Non-pigmented ciliary epithelial cell (primary cell): ENCODE measurements at places on chromosomes 6 and 20.
A peak's percentile ranks its signal among the peaks of the same experiment; 100 is the strongest.

DNA sequence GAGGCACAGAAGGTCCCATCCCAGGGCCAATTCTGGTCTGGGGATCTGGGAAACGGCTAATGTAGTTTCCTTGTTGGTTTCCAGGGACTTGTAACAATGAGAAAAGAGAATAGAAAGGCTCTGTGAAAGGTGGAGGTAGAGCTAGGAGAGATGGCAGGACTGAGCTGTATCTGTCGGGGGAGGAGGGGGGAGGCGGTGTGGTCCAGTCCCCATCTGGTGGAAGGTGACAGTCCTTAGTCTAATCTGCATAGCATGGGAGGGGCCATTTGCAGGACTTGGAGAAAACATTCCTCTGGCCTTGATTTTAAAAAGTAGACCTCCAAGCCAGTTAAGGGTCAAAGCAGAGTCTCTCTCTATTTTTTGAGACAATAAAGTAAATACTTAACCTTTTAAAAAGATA, 137.1 kb downstream of the DNAH8 start:
- DNase-seq: no peak

- DNase-seq: no peak
Measured at GRCh38 chr6:134272374-134272773, 45.5 kb downstream of the SGK1 start.

DNA sequence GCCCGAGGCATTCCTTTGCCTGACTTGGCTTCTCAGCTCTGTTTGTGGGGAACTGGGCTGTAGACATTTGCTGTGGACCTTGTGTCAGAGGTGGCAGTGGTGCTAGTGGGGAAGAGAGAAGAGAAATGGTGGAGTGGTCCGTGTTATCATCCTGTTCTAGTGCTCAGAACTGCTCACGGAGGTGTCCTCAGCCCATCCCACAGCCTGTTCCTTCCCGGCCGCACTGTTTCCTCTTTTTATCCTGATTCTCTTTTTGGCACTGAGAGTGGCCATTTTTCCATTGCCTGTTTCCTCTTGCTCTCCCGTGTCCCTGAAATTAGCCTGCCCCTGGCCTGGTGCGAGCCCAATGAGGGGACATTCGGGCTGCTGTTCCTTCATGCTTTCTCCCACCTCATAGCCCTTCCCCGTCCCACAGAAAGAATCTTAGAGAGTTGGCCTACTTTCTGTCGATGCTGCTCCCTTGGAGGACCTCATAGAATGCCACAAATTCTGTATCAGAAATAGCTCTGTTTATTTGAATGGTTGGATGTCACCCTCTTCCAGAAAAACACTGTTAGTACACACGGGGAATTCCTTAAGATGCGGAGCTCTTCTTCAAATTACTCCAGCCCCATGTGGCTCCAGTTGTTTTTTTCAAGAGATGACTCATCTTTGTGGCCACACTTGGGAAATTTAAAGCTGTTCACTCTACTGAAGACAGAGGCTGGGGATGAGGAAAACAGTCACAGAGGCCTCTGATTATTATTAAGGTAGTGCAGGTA, 26.1 kb downstream of the FARS2 start:
- DNase-seq: peak; percentile 36

- DNase-seq: no peak
Measured at GRCh38 chr6:36349240-36349639, 12.6 kb upstream of the BNIP5 start.

GRCh38 chr6:14922706-14923460, 323.0 kb upstream of the JARID2 start:
- no peak for DNase-seq

- DNase-seq: no peak
Measured at GRCh38 chr6:122953766-122954165, 42.3 kb upstream of the CLVS2 start.

GRCh38 chr6:17486680-17487079, 93.3 kb downstream of the CAP2 start:
- DNase-seq: no peak

DNA sequence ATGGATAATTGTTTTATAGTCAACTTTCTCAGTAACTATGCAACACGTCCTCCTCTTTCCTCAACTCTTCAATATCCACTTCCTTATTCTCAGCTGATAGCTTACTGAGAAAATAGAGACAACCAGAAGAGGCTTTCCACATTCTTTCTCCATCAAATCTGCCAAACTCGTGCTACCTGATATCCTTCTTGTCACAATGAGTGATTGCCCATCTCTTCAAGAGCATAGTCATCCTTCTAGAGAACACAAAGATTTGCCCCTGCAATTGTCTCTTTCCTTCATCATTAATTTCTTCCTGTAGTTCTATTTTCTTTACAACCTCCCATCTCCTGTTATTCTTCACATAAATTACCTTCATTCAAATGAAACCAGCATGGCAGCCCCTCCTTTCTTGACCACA, 75.9 kb upstream of the RGS17 start:
- no peak for DNase-seq

- DNase-seq: no peak
Measured at GRCh38 chr6:149560736-149561135, 5.4 kb upstream of the GINM1 start.

GRCh38 chr6:114144887-114145851, 174.2 kb upstream of the HDAC2 start:
- DNase-seq: no peak

GRCh38 chr20:24825591-24825990, 123.5 kb upstream of the CST7 start:
- DNase-seq: no peak

- DNase-seq: no peak
Measured at GRCh38 chr6:157219201-157220200, 103.8 kb downstream of the TMEM242 start.

DNA sequence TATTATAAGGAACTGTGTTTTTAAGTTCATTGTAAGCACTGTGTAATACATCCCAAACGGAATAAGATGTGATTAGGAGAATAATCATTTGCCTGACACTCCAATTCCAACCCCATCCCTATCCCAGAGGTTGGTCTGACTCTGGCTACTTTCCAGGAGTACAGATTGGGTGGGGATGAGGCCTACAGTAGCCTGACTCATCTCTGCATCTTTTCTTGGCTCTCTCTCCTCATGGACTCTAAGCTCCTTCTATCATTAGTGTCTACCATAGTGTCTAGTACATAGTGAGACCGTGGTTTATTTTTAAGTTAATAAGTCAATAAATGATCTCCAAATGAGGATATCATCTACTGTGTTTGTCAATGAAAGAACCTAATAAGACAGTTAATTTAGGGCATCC, 92.2 kb upstream of the CNKSR3 start:
- no peak for DNase-seq

DNA sequence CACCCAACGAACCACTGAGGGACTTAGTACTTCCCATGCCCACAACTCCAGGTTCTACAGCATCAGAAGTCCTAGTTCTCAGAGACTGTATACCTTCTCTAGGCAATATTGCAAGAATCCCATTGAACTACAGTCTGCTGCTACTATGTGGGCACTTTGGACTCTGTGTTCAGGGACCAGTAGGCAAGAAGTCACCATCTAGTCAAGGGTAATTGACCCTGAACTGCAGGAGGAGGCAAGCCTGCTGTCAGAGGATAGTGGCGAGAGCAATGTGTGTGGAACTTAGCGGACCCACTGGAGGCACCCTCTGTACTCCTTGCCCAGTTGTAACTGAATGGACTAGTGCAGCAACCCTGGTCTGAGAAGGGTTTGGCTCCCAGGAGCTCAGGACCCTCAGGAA, 15.7 kb downstream of the HEBP2 start:
- DNase-seq: no peak

DNA sequence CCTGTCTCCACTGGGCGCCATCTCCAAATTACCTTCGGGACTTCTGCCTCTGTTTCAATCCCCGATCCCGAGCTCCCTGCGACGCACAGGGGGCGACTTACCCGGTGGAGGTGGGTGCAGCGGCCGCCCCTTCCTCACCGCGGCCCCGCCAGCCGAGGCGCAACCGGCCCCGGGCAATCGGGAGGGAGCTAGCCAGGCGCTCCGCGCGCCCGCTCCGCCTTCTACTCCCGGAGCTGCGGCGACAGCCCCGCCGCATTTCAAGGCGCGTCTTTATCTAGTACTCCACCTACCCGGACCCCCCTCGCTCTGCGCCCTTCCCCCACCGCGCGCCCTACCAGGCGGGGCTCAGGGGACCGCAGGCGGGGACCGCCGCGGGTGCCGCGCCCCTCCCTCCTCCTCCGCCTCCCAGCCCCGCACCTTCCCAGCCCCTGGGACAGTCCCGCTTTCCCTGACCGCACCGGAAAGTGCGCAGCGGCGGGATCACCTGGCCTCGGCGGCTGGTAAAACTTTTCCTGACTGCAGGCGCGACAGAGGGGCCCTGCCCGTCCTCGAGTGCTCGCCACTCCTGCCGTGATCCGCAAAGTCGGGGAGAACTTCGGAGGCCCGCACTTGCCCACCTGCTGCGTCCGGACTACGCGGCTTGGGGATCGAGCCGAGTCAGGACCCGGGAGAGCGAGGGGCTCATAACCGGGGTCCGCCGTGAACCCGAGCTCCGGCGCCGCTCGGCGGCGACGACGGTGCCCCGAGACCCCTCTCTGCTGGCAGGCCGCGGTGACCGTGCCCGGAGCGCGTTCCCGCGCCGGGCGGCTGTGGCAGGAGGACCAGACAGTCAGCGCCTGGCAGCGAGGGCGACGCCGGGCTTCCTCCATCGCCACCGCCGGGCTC, 8.0 kb upstream of the NKX2-2 start:
- no peak for DNase-seq

GRCh38 chr6:170460641-170461040, 92.5 kb downstream of the PSMB1 start:
- DNase-seq: no peak

- no peak for DNase-seq
Measured at GRCh38 chr20:44135012-44135412, 52.0 kb downstream of the JPH2 start.

GRCh38 chr6:44257753-44258324, 511 bp upstream of the SLC35B2 start:
- no peak for DNase-seq

GRCh38 chr6:84867521-84867920, 103.1 kb upstream of the TBX18 start:
- DNase-seq: peak; percentile 55

DNA sequence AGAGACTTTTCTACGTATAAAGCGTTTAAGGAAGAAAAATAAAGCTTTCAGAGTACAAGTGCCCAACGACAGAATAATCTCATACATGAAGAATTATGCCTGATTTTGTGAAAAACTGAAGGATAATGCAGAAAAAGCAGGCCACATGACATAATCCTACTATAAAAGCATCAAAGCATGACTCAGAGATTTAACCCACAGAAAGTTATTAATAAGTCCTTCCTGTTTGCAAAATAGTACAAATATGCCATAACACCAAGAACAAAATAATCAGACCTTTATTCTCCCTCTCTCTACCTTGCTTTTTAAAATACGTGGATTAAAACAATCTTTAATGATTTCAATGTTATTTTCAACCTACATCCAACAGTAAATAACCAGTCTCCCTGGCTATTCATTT, 118.6 kb upstream of the BCLAF1 start:
- DNase-seq: peak; percentile 22

GRCh38 chr6:168078175-168078942, 653 bp downstream of the FRMD1 start:
- DNase-seq: no peak

GRCh38 chr20:1830240-1830639, 65.0 kb upstream of the SIRPA start:
- peak; percentile 93 for DNase-seq

- DNase-seq: no peak
Measured at GRCh38 chr20:38267901-38268514, 7.5 kb upstream of the KIAA1755 start.

DNA sequence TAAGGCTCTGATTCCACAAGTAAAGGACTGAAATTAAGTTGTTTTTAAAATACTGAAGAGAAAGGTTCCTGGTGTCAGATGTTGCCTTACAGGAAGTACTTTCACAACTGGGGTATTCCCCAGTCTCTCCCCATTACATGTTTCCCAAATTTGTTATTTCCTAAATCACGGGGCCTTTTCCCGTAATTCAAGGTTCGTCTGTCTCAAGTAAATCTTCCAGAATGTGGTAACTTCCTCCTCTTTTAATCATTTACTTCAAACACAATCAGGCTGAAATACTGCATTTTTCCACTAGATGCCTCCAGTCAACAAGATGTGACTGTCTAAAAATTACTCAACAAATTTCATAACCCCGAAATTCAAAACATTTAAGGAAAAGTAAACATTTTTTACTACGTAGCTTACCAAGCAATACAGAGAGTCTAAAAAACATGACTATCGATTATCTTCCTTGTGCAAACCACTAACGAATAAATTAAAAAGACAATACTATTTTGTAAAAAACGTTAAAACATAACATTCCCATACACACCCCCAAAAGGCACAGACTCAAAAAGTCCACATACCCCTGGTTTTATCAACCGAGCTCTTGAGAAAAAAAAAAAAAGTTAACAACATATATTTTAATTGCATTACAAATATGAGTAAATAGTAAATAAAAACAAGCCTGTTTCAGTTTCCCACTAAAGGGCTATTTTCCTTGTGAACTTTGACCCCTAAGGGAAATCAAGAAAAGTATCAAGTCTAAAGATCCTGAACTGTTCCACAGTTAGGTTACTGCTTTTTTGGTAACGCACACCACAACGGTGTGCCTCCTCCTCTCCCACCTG, 1.7 kb downstream of the SOD2 start:
- no peak for DNase-seq

DNA sequence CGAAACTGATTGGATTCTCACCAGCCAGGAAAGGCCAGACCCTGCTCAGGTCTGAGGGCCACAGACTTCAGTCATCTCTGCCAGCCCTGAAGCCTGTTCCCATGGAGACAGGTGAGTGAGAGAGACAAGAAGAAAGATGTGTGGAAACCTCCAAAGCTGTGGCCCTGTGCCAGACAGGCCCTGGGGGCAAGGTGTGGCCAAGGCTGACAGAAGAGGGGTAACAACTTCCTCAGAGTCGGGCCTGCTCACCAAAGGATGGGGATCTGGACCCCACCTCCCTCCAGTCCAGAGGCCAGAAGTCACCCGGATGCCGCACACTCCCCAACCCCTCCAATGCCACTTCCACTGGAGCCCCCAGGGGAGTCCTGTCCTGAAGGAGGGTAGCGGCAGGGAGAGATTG, 73.6 kb downstream of the MDGA1 start:
- DNase-seq: no peak

- DNase-seq: no peak
Measured at GRCh38 chr6:7207720-7208119, 100.0 kb downstream of the RREB1 start.

DNA sequence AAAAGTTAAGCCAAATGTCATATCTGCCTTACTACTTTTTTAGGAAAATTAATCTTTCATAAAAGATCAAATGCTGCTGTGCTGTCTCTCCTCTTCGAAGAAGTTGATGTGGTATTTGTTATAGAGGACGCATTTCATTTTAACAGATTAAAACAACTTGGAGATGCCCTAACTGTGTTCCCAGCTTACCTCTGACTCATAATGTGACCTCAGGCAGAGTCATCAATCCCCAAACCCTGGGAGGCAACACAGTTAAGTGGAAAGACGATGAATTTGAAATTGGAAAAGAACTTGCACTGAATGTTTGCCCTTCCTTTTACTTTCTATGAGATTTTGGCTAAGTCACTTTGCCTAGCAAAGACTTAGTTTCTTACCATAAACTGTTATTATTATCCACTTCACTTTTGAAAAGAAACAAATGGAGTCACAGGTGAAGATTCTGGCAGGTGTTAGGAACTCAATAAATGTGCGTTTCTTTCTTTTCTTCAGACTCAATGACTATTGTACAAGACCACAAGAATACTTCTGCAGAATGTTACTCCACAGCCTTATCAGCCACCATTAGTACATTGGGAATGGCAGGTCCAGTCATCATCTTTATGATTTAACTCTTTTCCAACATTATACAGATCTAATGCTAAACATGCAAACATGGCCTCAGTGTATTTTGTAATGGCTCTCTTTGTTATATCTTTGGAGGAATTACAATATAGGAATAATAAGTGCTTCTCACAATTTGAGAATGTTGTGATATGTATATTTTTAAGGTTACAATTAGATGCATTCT, 102.6 kb downstream of the COL21A1 start:
- DNase-seq: peak; percentile 20
